Activated CD4-positive, alpha-beta T cell treated with anti-CD3 and anti-CD28 coated beads, Interleukin-2, amount 10 ng/mL, durations not matched to agents 7 days and 5 days (primary cell): ENCODE measurements at places on chromosomes 12 and 14.

- H3K4me3 ChIP-seq, result no peak overlapping the region
- H3K4me1 ChIP-seq, result no peaks in the 10 kb centered on the region
- no peaks in the 10 kb centered on the region for H3K27me3 ChIP-seq
- H3K36me3 ChIP-seq, result no peaks in the 10 kb centered on the region
These were observed 478.2 kb downstream of the TMEM117 start for GRCh38 chr12:44314007-44314500.

DNA sequence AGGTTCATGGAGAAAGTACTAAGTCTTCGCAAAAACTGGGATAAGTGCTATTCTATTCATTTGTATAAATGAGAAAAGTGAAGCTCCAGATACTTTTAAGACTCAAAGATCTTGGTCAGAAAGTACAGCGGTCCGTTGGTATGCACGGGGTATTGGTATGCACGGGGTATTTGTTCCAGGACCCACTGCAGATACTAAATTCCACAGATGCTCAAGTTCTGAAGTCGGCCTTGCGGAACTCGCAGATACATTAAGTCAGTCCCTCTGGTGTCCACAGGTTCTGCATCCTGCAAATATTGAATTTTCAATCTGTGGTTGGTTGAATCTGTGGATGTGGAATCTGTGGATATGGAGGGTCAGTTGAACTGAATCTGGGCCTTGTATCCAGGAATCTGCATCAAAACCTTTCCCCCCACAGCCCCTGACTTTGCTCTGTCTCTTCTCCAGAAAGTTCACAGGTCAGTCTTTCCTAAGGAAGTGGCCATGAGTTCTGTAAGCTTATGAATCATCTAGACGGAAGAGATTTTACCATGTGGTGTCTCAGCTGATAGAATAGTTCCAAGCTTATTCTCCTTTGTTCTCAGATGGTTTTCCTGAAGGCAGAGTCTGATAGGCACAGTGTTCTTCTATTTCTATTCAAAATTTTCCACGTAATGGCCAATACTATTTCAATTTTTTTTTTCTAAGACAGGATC lies 274.7 kb downstream of the NEDD1 start:
- DNase-seq, result no peak
- H3K4me3 ChIP-seq, result no peak overlapping the region
- H3K4me1 ChIP-seq, result no peaks in the 10 kb centered on the region
- H3K27me3 ChIP-seq, result no peaks in the 10 kb centered on the region
- no peak overlapping the region for H3K27ac ChIP-seq

DNA sequence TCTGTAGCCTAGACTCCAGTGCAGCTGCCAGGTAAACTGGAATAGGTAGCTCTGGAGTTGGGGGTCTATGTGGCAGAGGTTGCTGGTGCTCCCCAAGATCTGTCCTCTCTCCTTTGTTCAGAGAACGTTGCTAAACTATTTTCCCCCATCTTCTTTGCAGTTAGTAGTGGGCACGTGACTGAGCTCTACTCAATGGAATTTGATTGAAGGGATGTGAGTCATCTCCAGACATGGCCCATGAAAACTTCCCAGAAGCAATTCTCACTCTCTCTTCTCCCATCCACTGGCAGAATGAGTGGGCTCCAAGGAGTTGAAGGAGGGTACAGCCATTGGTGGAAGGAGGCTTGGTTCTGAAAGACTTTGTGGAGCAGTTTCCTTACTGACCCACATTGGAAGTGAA lies 44.0 kb downstream of the PAH start:
- no peak overlapping the region for H3K27ac ChIP-seq
- no peak for DNase-seq
- H3K4me1 ChIP-seq, result no peaks in the 10 kb centered on the region

DNA sequence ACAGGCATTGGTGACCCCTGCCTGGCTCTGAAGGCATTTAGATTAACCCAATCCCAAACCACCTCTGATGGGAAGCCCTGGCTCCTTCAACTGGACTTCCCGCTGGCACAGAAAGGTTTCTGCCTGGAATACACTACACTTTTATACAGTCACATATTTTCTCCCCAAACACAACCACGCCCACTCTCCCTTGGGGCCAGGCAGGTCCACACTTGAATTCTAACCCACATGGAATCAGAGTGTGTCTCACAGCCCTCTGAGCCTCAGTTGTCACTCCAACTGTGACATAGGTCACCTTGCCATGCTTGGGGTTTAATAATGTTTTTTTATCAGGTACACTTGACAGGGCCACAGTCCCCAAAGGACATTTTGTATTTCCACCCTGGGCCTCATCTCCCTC lies 368.6 kb downstream of the BCL11B start:
- DNase-seq, result no peak
- no peaks in the 10 kb centered on the region for H3K36me3 ChIP-seq
- no peak overlapping the region for H3K27ac ChIP-seq
- no peaks in the 10 kb centered on the region for H3K27me3 ChIP-seq
- no peak overlapping the region for H3K4me3 ChIP-seq

DNA sequence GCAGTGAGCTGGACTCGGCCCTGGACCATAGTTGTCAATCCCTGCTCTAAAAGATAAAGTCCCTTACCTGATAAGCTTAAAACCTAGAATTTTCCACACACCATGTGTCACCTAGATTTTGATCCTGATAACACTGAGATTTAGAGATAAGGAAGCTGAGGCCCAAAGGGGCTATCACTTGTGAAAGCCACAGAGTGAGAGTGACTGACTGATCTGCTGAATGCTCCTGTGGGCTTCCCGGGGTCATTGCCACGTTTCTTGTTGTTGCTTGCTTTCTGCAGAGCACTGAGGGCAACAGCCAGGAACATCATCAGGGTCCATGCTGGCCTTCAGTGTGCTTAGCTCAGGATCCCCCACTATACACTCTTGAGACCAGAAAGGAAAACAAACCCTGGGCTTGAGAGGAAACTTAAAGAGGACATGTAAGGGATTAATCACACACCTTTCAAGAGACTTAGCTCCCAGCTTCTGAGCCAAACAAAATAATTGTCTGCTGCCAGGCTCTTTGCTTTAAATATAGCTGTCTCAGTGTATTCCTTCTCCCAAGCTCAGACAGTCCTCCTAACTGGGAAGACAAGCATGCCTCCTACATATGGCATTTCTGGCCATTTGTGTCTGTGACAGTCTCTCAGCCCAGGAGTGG lies 82.6 kb upstream of the ARHGAP5 start:
- no peaks in the 10 kb centered on the region for H3K4me1 ChIP-seq
- DNase-seq, result no peak
- no peak overlapping the region for H3K4me3 ChIP-seq
- no peaks in the 10 kb centered on the region for H3K36me3 ChIP-seq
- H3K27ac ChIP-seq, result no peak overlapping the region
- peaks cover 8% of the 10 kb centered on the region for H3K27me3 ChIP-seq

- peaks cover 11% of the 10 kb centered on the region for H3K27me3 ChIP-seq
- no peak overlapping the region for H3K27ac ChIP-seq
- no peak for DNase-seq
- H3K36me3 ChIP-seq, result no peaks in the 10 kb centered on the region
- H3K4me1 ChIP-seq, result no peaks in the 10 kb centered on the region
These were observed 552.6 kb upstream of the ATP2B1 start for GRCh38 chr12:90261283-90261682.

GRCh38 chr12:4003576-4003975 lies 130.4 kb upstream of the PARP11 start:
- peaks cover 3% of the 10 kb centered on the region for H3K4me1 ChIP-seq
- H3K27ac ChIP-seq, result no peak overlapping the region
- no peak for DNase-seq
- H3K36me3 ChIP-seq, result no peaks in the 10 kb centered on the region

DNA sequence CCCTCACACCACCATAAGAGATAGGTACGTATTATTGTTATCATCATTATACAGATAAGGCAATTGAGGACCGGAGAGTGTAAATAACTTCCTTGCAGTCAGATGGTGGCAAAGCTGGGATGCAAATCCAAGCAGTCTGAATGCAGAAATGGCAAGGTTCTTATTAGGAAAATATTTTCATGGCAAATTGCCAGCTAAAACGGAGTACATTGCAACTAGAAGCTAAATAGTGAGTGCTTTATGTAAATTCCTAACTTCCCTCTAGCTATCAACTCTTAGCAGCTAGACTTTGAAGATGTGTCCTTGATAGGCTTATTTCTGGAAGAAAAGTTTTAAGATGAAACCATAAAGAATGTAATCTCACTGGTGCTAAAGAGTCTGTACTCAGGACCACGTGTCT lies 323.9 kb upstream of the DIO2 start:
- no peak overlapping the region for H3K27ac ChIP-seq
- H3K36me3 ChIP-seq, result no peaks in the 10 kb centered on the region
- no peaks in the 10 kb centered on the region for H3K27me3 ChIP-seq
- no peak for DNase-seq
